ENCODE measurements at places on chromosomes 7 and 10. TPM values are rescaled to one million over a fixed set of nuclear protein-coding genes. Genes with fewer than 3 reads are reported as not detected.

DNA sequence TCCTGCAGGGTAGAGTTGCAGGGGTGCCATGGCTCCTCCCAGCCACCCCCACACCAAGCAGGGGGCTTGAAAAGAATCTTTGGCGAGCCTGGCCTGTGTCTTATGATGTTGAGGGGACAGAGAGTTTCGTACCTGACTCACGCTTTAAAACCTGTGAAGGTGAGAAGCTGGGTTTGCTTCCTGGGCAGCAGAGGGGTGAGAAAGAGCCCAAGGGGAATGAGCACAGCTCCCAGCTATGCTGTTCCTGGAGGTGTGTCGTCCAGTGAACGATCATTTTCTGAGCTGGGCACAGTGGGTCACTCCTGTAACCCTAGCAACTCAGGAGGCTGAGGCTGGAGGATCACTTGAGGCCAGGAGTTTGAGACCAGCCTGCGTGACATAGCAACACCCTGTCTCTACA lies 13.5 kb upstream of the ADRB1 start:
- DNase-seq = no peak

DNA sequence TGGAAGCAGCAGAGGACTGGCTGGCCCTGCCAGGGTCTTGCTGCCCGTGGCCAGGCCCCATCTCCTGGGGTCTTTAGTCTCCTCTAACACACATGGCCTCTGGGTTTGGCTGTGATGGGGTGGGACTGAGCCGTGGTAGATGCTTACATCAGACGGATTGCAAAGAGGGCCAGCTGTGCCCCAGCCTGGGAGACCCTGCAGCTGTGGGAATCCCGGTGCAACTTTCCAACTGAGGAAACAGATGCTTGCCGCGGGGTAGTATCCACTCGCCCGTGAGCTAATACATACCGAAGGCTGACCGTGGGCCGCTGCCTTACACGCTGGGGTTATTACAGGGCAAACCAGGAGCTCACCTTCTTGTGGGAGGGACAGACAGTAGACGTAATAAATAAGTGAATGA lies 24.1 kb upstream of the SH2B2 start:
- no peak for DNase-seq

TRIL gene
- polyA plus RNA-seq = 28.7 TPM

GRCh38 chr10:45265996-45266395 lies 49.4 kb downstream of the OR13A1 start:
- DNase-seq = no peak

EGR2 gene
- 2.2 TPM for polyA plus RNA-seq
